Stimulated activated CD8-positive, alpha-beta memory T cell treated with anti-CD3 and anti-CD28 coated beads, Interleukin-4, amount 100 ng/mL, for 1 hour (primary cell): ENCODE measurements at places on chromosomes 7 and 10.

DNA sequence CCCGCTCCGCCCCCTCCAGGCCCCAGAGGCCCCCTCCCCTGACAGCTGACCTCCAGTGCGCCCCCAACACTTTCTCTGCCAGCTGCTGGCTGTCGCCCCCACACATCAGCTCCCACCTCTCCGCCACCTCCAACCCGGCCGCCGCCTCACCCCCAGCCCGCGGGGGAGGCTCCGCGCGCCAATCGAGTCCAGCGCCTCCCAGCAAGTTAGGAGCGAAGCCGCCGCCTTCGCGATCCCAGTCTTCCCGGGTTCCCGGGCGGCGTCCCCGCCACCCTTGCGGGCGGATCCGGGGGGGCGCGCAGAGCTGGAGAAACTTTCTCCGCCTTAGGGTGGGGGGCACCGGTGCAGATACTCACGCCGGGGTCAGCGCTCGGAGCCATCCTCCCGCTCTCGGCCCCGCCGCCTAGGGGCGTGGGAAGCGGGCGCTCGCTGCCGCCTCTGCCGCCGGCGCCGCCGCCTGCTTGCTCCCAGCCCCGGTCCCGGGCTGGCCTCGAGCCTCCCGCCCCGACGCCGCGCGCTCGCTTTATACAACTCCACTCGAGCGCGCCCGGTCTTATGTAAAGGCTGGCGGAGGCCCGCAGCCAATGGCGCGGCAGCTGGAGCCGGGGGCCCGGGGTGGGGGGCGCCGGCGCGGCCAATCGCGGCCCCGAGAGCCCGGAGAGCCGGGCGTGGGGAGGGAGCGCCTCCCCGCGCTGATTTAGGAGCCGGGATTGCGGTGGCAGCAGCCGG, at the start of gene CRTAC1:
Gene CRTAC1 (minus strand): TSS at position 529 of the 729 bp plus-strand sequence. CDS start 149 bp downstream, at position 380.
- no peak for DNase-seq

DNA sequence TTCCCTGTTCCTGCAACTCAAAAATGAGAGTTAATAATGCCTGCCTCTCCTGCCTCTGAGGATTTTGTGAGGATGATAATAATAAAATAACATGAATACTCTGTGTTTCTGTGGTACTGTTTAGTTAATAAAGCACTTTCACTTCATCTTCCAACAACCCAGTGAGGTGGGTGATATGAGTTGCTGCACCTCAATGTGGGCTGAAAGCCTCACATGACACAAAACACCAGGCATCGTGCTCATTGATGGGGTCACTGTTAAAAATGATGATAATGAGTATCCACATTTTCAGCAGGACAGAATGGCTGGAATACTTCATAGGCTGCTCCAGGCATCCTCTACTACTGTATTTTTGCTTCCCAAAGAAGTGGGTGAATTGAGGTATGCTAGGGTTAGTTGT, 222.8 kb upstream of the NRP1 start:
- no peak for DNase-seq

- DNase-seq, result no peak
These were observed 759.6 kb downstream of the NXPH1 start for GRCh38 chr7:9192969-9193368.

GRCh38 chr10:95896071-95896850, 11.5 kb upstream of the CC2D2B start:
- no peak for DNase-seq

GRCh38 chr10:61870526-61870895, 31.0 kb upstream of the ARID5B start:
- DNase-seq, result no peak

GRCh38 chr7:39269034-39269433, 291.3 kb downstream of the POU6F2 start:
- no peak for DNase-seq

DNA sequence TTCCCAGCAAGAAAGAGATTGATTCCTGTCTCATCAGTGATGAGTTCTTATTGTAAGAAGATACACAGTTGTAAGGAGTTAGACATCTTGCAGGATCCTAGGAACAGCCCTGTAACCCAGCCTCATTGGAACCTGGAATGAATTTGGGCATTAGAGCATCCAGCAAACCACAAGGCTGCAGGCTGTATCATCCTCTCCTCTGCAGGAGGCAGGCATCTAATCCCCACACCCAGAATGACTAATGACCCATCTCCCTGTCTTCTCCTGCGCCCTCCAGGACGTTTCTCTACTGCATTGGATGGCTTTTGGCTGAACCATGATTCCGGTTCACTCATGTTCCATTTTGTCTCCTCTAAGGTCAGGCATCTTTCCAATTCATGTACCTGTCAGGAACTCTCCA, 233.9 kb downstream of the POU6F2 start:
- no peak for DNase-seq

GRCh38 chr10:44755481-44755880, 155.7 kb upstream of the TMEM72 start:
- no peak for DNase-seq

DNA sequence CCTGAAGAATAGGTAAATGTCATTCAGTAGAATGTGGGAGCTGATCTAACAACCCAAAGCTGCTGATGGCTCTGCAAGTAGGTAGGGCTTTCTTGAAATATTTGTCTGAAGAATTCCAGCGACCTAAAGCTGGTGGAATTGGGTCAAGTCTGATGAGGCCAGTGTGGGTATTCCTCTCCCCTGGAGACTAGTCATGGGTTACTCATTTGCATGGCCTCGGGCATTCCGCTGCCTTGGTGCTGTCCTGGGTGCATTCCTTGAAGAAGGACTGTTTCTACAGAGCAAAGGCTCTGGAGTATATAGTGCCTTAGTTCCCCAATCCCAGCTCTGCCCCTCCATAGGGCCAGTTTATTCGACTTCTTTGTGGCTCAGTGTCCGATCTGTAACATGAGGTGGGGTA, 19.2 kb downstream of the PDK4 start:
- no peak for DNase-seq

DNA sequence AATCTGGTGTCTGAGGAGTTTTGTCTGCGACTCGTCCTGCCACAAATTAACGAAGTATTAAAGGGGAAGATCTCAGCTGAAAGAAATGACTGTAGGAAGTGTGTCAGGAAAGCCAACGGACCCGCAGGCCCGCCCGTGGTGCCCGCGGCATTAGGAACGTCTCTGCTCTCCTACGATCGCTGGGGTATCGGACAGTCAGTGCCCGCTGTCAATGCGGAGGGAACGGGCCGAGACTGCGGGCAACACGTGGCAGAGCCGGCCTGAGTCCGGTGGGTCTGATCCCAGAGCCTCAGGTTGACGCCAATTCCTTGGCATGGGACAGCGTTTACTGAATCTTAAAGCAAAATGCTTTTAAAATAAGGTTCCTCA, 128.7 kb downstream of the KBTBD2 start:
- no peak for DNase-seq

DNA sequence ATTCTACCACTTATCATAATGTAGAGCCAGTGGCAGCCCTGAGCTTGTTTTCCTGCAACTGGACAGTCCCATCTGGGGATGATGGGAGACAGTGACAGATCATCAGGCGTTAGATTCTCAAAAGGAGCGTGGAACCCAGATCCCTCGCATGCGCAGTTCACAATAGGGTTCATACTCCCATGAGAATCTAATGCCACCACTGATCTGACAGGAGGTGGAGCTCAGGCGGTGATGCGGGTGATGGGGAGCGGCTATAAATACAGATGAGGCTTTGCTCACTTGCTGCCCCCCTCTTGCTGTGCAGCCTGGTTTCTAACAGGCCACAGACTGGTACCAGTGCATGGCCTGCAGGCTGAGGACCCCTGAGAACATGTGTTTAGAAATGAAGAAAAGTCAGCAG, 260.1 kb downstream of the CAMK1D start:
- DNase-seq, result no peak

GRCh38 chr7:114255404-114255841, 159.2 kb upstream of the FOXP2 start:
- no peak for DNase-seq

DNA sequence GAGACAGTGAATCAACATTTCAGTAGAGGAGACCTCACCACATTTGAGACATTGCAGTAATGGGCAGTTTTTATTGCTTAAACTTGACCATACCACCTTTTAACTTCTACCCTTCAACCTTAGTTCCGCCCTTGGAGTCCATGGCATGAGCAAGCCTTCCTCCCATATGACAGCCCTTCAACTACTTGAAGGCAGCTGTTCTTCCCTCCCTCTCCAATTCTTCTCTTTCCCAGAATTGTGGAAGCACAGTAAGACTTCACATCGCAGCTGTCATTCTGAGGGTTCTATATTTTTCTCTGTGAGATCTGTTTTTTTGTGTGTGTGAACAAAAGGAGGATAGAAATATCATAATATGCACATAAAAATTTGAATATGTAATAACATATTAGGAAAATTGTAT, 2.2 kb upstream of the TSPAN12 start:
- no peak for DNase-seq

DNA sequence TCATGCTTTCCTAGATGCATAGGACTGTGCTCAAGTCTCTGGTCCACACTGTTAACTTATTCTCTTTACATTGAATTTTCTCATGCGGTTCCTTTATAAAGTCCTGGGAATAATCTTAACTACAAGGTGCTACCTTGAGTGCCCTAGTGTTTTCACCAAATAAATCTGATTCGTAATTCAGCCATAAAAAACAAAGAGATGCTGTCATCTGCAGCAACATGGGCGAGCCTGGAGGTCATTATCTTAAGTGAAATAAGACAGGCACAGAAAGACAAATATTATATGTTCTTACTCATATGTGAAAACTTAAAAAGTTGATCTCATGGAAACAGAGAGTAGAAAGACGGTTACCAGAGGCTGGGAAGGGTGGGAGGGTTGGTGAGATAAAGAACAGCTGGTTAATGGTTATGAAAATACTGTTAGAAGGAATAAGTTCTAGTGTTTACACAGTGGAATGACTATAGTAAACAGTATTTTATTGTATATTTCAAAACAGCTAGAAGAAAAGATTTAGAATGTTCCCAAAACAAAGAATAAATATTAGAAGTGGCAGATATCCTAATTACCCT, 38.3 kb downstream of the NT5C3A start:
- no peak for DNase-seq

- no peak for DNase-seq
These were observed 21.1 kb downstream of the RNF32 start for GRCh38 chr7:156661637-156662036.

DNA sequence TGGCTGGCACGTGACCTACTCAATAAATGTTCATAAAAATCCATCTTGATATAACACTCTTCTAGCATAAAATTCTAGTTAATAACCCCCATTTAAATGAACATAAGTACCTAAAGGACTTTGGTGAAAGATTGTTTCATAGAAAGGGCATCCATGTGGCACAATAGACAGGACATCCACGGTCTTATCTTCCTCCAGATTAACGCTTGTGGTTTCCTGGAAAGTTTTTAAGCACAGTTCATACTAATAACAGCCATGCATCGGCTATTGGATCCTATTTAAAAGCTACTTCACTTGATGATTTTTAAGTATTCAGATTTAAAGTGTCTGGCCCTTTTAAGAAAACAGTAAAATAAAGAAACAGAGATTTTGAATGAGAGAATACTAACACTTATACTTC, 288.3 kb downstream of the AHR start:
- no peak for DNase-seq

GRCh38 chr7:105805447-105806019, 70.9 kb downstream of the ATXN7L1 start:
- DNase-seq, result no peak

DNA sequence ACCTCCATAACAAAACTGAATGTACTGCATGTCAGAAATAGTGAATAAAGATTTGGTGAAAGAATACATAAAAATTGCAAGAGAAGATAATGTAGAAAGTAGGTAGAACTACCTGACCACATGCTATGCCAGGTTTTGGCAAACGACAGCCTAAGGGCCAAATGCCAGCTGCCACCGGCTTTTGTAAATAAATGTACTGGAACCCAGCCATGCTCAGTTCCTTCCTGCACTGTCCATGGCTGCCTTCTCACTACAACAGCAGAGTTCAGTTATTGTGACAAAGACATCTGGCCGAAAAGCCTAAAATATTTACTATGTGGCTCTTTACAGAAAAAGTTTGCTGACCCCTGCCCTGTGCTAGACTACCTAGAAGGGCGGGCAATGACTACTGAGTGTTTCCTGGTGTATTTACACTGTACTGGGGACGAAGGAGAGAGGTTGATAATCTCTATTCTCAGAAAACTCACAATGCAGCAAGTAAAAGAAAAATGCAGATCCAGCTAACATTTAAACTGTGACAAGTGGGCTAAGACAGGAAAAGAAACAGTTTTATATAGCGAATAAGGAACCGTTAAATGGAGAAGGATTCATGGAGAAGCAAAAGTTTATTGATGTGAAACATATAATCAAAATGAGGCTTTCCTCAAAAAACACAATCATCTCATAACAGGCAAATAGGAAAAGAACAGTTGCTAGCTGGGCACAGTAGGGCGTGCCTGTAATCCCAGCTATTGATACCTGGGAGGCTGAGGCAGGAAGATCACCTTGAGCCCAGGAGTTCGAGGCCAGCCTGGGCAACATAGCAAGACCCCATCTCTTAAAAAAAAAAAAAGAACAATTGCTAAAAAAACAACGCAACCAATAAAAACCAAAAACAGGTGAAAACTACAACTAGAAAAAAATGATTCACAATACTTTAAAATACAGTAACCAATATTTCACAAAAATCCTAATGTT, 13.7 kb downstream of the KIN start:
- no peak for DNase-seq

GRCh38 chr7:101927802-101928201, 110.4 kb downstream of the CUX1 start:
- no peak for DNase-seq

GRCh38 chr10:76055466-76055865, 624.0 kb downstream of the LRMDA start:
- DNase-seq, result no peak

- no peak for DNase-seq
These were observed 16.7 kb upstream of the HSPB1 start for GRCh38 chr7:76285604-76286374.

DNA sequence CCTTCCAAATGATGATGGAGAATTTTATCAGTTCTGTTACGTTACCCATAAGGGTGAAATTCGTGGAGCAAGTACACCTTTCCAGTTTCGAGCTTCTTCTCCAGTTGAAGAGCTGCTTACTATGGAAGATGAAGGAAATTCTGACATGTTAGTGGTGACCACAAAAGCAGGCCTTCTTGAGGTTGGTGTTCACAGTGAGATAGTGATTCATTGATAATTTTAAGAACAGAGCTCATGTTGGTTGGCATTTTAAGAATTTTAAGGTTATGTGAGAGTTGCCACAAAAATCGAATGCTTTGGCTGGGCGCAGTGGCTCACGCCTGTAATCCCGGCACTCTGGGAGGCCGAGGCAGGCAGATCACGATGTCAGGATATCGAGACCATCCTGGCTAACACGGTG, 25.9 kb downstream of the TAX1BP1 start:
- DNase-seq, result no peak
